ENCODE measurements at places on chromosomes 1 and 21. TPM values are rescaled to one million over a fixed set of nuclear protein-coding genes. Genes with fewer than 3 reads are reported as not detected.

- DNase-seq: no peak
Observed at GRCh38 chr1:63922848-63923247, 149.0 kb downstream of the ROR1 start.

- no peak for DNase-seq
Observed at GRCh38 chr1:77413541-77414335, 131.9 kb downstream of the AK5 start.

GRCh38 chr1:33387625-33388024 lies 43.3 kb downstream of the PHC2 start:
- no peak for DNase-seq

OVAAL gene
- total RNA-seq: not detected

DNA sequence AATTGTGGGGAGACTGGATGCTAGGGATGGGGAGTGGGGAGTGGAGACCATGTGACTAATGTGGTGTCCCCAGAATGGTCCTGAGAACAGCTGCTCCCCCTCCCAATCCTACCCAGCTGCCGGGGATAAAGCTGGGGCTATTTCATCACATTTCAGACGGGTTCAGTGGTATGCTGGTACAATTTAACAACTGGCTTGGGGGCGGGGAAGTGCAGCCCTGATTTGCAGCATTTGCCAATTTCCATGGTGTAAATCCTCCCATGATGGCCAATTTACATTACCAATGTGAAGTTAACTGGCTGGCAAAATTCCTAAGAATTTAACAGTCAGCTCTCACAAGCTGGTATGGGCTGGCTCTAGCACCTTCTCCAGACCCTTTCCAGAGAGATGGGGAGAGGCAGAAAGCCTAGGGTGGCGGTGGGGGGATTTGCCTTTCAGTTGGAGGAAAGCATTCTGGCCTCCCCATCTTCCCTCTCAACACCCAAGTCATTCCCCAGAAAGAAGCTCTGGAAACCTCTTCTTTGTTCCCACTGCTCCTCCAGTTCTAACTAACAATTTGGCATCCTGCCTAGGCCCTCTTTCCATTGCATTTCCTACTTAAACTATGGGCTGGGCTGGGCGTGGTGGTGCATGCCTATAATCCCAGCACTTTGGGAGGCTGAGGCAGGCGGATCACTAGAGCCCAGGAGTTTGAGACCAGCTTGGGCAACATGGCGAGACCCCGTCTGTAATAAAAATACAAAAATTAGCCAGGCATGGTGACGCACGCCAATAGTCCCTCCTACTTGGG lies 11.3 kb upstream of the ADGRB2 start:
- DNase-seq: no peak

- no peak for DNase-seq
Observed at GRCh38 chr1:32205401-32206370, at the start of gene IQCC. Gene IQCC (plus strand): TSS chr1:32205671. CDS start chr1:32205682, 11 bp downstream.

NUAK2 gene
- total RNA-seq: 18.4 TPM

GRCh38 chr1:228143480-228144192 lies 3.6 kb downstream of the GUK1 start:
- DNase-seq: no peak

DNA sequence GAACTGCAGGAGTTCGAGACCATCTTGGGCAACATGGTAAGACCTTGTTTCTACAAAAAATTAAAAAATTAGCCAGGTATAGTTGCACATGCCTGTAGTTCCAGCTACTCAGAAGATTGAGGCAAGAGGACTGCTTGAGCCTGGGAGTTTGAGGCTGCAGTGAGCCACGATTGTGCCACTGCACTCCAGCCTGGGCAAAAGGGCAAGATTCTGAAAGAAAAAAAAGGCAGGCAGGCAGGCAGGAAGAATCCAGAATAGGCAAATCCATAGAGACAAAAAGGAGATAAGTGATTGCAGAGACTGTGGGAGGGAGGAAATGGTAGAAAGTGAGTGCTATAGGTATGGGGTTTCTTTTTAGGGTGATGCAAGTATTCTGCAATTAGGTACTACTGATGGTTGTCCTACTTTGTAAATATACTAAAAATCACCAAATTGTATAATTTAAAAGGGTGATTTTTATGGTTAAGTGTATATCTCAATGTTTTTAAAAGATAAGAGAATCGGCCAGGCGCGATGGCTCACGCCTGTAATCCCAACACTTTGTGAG lies 29.4 kb downstream of the ZZZ3 start:
- no peak for DNase-seq

GPR37L1 gene
- 0.03 TPM for total RNA-seq

- no peak for DNase-seq
Observed at GRCh38 chr1:13949546-13949945, 249.6 kb downstream of the PRDM2 start.

GRCh38 chr1:82775406-82776000 lies 974.8 kb downstream of the ADGRL2 start:
- DNase-seq: peak; percentile 26

- no peak for DNase-seq
Observed at GRCh38 chr1:186636786-186637185, 43.4 kb downstream of the PTGS2 start.

SPRR2A gene
- total RNA-seq: not detected

RBM15 gene
- 27.6 TPM for total RNA-seq

LCE3E gene
- total RNA-seq: not detected

GRCh38 chr1:54652168-54652567 lies 10.6 kb downstream of the MROH7 start:
- DNase-seq: no peak

- DNase-seq: no peak
Observed at GRCh38 chr1:204909109-204909508, 38.4 kb downstream of the NFASC start.

DNA sequence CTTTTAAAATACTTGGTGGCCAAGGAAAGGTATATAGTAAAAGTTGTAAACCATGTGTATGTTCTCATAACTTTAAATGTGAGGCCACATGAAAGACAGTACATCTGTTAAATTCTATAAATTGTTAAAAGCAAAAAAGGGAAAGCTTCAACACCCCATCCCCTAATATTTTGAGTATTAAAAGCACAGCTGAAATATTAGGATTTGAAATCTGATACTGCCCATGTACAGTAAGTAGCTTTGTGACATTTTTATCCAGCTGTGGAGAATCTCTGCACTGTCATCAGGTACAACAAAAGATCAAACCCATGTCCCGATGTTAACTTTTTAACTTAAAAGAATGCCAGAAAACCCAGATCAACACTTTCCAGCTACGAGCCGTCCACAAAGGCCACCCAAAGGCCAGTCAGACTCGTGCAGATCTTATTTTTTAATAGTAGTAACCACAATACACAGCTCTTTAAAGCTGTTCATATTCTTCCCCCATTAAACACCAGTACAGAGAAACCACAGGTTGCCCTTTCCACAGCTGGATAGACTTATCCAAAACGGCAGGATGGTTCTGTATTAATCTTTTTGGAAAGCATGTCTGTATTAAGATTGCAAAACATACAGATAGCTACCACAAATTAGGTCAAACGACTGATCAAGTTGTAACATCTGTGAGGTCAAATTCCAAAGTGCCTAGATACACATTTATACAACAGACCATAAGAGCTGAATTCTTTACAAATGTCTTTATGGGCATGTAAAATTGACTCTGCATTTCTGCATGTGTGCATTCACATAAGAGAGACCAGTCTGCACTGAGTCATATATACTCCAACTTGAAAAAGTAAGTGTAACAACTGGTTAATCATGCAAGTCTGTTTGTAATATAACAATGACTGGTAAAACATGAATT lies 5.2 kb downstream of the IRF2BP2 start:
- DNase-seq: no peak

- no peak for DNase-seq
Observed at GRCh38 chr1:18110968-18111367, 3.4 kb downstream of the IGSF21 start.

EPB41 gene
- total RNA-seq: 20.5 TPM
